ENCODE measurements at places on chromosomes 13 and 19. TPM values are rescaled to one million over a fixed set of nuclear protein-coding genes. Genes with fewer than 3 reads are reported as not detected.

Gene LILRB3
- total RNA-seq, result not detected

Gene SULT2B1
- 0.49 TPM for total RNA-seq

Gene PPM1N
- total RNA-seq, result not detected

Gene UBE2S
- 369 TPM for total RNA-seq

Gene IL17D
- total RNA-seq, result 2.2 TPM

Gene AKAP8L
- total RNA-seq, result 83.8 TPM

Gene C19orf53
- total RNA-seq, result 70.3 TPM

Gene LILRB2
- not detected for total RNA-seq

Gene LSR
- 0.33 TPM for total RNA-seq

Gene IGFL2
- not detected for total RNA-seq

Gene ZNF253
- 1.1 TPM for total RNA-seq

Gene KLK10
- 1.5 TPM for total RNA-seq

Gene SPART
- 158 TPM for total RNA-seq

Gene GJB2
- not detected for total RNA-seq

Gene ZNF709
- 1.9 TPM for total RNA-seq

Gene SLC25A23
- total RNA-seq, result 10.9 TPM
